Tibial nerve (tissue), 4 donors: ENCODE measurements at places on chromosomes 5 and 9. TPM values are rescaled to one million over a fixed set of nuclear protein-coding genes. Genes with fewer than 3 reads are reported as not detected.
A peak's percentile ranks its signal among the peaks of the same experiment; 100 is the strongest.

DNA sequence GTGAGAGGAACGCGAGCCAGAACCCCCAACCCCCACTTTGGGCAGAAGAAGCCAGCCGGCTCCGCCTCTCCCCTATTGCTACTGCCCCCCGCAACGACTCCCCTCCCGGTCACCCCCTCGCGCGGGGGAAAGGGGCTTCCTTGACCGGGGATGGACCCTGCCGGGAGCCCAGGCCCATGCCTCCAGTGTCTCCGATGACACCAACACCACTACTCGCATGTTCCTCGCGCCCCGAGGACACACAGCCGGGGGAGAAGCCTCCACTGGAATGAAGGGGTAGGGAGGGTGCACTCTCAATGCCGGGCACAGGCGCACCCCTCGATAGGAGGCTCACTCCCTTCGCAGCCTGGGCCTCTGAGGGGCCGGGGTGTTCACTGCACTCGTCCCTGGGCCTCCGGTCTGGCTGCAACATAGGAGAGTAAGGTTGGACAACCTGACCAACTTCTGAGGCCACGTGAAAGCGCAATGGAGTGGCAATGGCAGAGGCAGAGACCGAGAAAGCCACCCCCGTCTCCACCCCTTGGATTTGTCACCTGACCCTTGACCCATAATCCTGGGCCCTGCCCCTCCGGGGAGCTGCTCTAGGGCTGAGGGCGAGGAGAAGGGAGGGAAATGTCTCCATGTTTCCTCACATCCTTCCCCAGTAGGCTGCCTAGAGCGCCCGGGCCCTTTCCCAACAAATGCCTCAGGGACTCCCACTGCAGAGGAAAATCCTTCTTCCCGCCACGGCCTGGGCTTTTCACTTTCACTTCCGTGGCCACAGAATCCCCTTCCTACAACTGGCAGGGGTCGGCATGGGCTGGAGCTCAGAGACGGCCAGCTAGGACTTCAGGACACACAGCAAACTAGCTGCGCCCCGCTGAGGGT is 1.1 kb upstream of the CNTFR start:
- H3K4me3 ChIP-seq: peak overlapping the region; percentile 75
- no peaks in the 10 kb centered on the region for H3K27me3 ChIP-seq
- no peaks in the 10 kb centered on the region for H3K36me3 ChIP-seq
- H3K27ac ChIP-seq: peak overlapping the region; percentile 88
- DNase-seq: no peak

DNA sequence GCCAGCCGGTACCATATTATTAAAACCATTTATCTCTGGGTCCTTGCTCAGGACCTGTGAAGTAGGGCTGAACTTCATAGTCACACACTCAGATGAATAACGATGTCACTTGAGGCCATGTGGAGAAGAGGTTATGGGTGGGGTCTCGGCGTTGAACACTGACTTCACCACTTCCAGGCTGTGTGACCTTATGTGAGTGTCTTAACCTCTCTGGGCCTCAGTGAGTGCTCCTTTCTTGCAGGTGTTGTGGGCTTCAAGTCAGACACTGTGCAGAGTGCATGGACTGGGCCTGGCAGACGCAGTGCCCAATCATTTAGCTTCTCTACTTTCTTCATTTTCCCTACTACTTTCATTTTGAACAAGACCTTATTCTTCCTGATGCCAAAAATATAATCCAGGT is 278.8 kb downstream of the PBX3 start:
- H3K4me1 ChIP-seq: no peaks in the 10 kb centered on the region
- H3K4me3 ChIP-seq: no peak overlapping the region
- no peak overlapping the region for H3K27ac ChIP-seq
- no peaks in the 10 kb centered on the region for H3K36me3 ChIP-seq
- no peak for DNase-seq
- no peaks in the 10 kb centered on the region for H3K27me3 ChIP-seq

- no peaks in the 10 kb centered on the region for H3K36me3 ChIP-seq
- DNase-seq: no peak
Measured at GRCh38 chr5:40681363-40682153, 1.8 kb downstream of the PTGER4 start.

DNA sequence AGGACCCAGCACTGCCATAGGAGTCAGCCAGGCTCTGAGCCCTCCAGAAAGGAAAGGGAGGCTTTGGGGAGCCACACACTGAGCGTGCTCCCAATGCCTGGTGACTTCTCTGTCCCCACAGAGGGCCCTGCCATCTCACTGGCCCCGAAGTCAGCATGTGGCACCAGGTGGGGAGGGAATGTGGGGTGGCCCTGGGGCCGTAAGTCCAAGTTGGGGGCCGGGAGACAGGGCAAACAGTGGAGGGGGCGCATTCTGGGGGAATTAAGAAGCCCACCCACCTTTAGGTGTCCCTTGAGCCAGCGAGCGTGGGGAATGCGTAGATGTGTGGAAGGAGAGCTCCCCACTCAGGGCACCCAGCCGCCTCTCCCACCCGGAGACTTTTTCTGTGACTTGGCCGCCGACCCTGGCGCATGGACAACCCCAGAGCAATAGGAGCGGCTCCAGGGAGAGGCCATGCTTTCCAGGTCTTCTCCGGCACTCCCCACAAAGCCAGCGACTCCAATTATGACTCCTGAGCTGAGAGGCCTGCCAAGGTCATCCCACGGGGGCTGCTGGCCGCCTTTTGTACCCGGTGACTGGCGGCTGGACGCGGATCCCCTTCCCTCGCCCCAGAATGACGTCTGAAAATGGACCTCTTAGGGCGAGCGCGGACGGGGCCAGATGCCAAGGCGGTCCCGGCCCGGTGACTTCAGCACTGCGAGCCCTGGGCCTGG is 9.8 kb downstream of the IRX1 start:
- no peaks in the 10 kb centered on the region for H3K27me3 ChIP-seq
- H3K4me3 ChIP-seq: no peak overlapping the region
- no peak overlapping the region for H3K27ac ChIP-seq
- H3K4me1 ChIP-seq: no peaks in the 10 kb centered on the region
- DNase-seq: no peak
- no peaks in the 10 kb centered on the region for H3K36me3 ChIP-seq

DNA sequence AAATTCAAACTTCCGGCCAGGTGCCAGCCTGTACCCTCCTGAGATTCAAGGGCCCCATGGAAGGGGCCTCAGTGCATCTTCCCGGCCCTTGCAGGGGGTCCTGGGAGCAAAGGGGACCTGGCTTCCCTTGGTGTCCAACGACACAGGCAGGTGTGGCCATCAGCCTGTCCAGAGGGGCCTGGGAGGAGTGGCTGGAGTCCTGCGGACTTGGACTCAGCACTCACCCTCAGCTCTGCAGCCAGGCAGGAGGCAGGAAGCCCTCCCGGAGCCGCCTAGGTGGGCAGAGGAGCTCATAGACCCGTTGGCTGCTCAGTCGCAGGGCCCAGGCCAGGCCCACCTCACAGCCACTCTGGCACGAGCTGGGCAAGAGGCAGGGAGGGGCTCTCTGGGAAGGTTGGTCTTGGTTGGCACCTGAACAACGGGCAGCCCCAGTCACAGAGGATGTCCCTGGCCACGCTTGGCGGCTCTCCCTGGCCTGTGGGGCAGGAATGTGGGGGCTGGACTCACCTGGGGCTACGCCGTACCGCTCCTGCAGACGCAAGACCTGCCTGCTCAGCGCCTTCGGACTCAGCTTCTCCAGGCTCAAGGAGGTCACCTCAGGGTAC is 53.8 kb upstream of the NRARP start:
- H3K27ac ChIP-seq: no peak overlapping the region
- no peak for DNase-seq
- no peaks in the 10 kb centered on the region for H3K36me3 ChIP-seq
- no peaks in the 10 kb centered on the region for H3K27me3 ChIP-seq
- H3K4me3 ChIP-seq: no peak overlapping the region

DNA sequence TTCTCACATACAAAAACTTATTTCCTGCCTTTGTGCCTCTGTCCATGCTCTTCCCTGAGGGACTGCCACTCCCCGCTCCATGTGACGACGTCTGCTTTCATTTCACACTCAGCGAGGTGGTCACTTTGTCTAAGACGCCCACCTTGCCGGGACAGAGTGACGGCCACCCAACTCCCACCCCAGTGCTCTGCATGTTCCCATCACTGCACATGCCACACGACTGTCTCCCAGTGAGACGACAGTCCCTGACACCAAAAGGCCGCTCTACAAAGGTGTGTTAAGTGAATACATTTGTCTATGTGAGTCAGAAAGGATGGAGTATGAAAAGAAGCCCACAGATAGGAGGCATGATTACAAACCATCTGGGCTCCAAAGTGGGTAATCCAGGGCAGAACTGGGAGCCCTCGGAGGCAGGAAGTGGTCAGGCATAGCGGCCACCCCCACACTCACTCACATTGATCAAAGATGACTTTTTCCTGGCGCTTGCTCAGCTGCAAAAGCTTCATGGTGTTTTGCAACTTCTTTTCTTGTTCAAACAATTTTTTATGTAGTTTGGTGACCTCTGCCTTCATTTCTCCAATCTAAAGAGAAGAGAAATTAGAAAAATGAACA is 185.8 kb downstream of the CDK5RAP2 start:
- no peak for DNase-seq
- no peaks in the 10 kb centered on the region for H3K4me1 ChIP-seq
- H3K27ac ChIP-seq: no peak overlapping the region
- no peaks in the 10 kb centered on the region for H3K36me3 ChIP-seq

GRCh38 chr5:158275511-158275910 is 416.6 kb upstream of the CLINT1 start:
- no peaks in the 10 kb centered on the region for H3K36me3 ChIP-seq
- H3K4me1 ChIP-seq: no peaks in the 10 kb centered on the region
- no peak overlapping the region for H3K4me3 ChIP-seq
- no peaks in the 10 kb centered on the region for H3K27me3 ChIP-seq

DNA sequence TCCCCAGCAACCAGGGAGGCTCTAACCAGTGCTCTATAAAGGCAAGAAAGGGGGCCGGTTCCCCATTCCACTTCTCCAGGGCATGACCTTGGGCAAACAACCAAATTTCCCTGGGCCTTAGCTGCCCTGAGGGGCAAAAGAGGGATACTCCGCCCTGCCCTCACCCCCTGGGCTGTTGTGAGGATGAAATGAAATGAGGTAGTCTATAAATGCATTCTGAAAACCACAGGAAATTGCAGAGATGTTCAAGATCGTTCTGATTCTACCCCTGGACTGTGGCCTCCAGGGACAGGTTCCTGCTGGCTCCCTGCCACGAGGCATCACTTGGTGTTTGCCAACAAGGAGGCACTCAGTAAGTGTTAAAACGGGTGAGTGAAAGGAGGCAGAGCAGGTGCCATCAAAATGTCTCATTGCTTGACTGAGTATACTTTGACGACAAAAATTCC is 5.7 kb downstream of the RAPGEF1 start:
- H3K27ac ChIP-seq: peak overlapping the region; percentile 70
- DNase-seq: no peak
- H3K27me3 ChIP-seq: no peaks in the 10 kb centered on the region
- H3K4me1 ChIP-seq: peaks cover 93% of the 10 kb centered on the region
- H3K4me3 ChIP-seq: no peak overlapping the region

Gene TOMM5
- total RNA-seq: 66.9 TPM
